ENCODE measurements at places on chromosomes 11 and 22. TPM values are rescaled to one million over a fixed set of nuclear protein-coding genes. Genes with fewer than 3 reads are reported as not detected.

GRCh38 chr11:5291207-5291838 lies 10.4 kb downstream of the OR51B4 start:
- DNase-seq = no peak

- DNase-seq = no peak
Measured at GRCh38 chr11:44319170-44319551, 9.2 kb upstream of the ALX4 start.

- DNase-seq = no peak
Measured at GRCh38 chr22:36879775-36880174, 19.0 kb downstream of the NCF4 start.

DNA sequence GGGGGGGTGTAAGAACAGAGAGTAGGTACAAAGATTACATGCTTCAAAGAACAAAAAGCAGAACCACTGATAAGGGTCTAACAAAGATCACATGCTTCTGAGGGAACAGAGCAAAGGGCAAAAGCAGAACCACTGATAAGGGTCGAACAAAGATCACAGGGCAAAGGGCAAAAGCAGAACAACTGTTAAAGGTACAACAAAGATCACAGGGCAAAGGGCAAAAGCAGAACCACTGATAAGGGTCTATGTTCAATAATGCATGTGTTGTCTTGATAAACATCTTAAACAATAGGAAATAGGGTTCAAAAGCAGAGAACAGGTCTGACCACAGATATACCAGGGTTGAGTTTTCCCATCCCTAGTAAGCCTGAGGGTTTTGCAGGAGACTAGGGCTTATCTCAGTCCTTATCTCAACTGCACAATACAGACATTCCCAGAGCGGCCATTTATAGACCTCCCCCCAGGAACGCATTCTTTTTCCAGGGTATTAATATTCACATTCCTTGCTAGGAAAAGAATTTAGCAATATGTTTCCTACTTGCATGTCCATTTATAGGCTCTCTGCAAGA lies 81.9 kb upstream of the PGR start:
- DNase-seq = no peak

DNA sequence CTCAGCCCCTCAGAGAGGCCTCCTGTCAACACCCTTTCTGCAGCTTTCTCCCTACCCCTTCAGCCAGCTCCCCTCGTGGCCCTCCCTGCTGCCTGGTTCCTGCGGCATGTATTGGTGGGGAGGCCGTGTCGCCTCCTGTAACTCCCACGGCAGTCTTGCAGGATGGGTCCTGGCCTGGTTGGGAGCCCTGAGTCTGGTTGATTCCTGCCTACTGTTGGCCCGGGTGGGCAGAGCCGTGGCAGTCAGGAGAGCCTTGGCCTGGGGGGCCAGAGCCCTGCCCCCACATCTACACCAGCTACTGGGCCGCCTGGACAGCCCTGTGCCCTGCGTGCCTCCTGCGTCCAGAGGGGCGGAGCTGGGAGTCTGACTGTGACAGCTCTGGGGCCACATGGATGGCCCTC lies 30.3 kb upstream of the GRAMD4 start:
- no peak for DNase-seq

- no peak for DNase-seq
Measured at GRCh38 chr11:132848336-132848735, 684.0 kb downstream of the OPCML start.

DNA sequence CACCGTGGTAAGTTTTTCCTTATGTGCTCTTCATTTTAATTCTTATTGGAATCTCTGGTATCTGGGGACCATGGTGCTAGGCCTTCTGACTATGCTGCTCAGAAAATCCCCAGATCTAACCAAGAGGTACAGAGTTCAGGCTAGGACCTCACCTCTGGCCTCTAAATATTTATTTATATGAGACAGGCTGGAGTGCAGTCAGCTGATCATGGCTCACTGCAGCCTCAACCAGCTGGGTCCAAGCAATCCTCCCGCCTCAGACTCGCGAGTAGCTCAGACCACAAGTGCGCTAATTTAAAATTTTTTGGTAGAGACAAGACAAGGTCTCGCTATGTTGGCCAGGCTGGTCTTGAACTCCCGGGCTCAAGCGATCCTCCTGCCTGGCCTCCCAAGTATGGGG lies 38.4 kb downstream of the PKNOX2 start:
- DNase-seq = no peak

DNA sequence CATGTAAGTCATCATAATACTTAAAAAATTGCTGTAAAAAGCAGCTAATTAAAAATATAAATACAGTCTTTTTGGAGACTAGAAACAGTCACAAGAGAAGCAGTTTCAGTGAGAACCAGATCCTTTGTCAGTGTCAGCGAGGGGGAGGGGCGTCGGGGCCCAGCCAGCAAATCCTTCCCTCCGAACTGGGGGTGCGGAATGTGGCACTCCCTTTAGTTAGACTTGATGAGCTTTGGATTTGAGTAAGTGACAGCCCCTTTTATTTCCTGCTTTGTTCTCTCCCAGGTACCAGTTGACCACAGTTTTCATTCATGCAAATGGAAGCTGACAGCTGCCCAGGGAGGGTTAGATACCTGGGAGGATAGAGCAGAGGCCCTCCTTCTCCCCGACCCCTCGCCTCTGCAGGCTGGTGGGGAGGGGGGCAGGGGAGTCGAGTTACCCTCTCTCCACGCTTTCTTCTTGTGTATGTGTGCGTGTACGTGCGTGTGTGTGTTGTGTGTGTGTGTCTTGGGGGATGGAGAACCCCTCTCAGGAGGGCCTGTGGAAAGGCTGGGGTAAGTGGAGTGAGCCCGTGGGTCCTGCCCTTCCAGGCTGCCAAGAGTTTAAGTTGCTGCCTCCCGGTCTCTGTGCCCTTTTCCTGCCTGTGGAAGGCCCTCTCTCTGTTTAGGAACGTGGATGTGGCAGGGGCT lies 38.3 kb downstream of the PTPRJ start:
- DNase-seq = no peak

The KRTAP5-11 gene
- not detected for polyA plus RNA-seq

The KRTAP5-1 gene
- polyA plus RNA-seq = not detected

The CPT1B gene
- 2.8 TPM for polyA plus RNA-seq

The ALX4 gene
- polyA plus RNA-seq = not detected

The VSIG2 gene
- 0.32 TPM for polyA plus RNA-seq

Data from naive thymus-derived CD4-positive, alpha-beta T cell (primary cell).